GM03348 (cell line): ENCODE measurements at places on chromosomes 3 and 15.

- DNase-seq: no peak
Measured at GRCh38 chr15:85741021-85741421, 53.7 kb downstream of the KLHL25 start.

- DNase-seq: peak; percentile 57
Measured at GRCh38 chr15:67175643-67176071, 78.8 kb downstream of the AAGAB start.

- peak; percentile 20 for DNase-seq
Measured at GRCh38 chr3:36372534-36372935, 7.8 kb upstream of the STAC start.

DNA sequence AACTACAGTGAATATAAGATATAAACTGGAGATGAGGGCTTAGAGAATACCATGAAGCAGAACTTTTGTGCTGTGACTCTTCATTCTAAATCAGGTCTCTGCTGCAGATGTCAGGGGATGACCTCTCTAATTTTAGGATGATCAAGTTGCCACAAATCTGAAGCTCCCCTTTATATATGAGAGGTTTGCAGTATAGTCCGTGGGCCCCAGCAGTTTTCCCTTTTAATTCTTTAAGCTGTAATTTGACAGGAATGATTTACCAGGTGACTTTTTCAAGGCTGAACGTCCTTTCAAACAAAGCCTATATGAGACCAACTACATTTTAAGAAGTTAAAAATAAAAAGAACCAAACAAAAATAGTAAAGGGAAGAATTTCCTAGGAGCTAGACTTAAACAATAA, 4.9 kb upstream of the PLOD2 start:
- DNase-seq: no peak

GRCh38 chr15:99257107-99257750, 5.9 kb downstream of the LRRC28 start:
- no peak for DNase-seq

DNA sequence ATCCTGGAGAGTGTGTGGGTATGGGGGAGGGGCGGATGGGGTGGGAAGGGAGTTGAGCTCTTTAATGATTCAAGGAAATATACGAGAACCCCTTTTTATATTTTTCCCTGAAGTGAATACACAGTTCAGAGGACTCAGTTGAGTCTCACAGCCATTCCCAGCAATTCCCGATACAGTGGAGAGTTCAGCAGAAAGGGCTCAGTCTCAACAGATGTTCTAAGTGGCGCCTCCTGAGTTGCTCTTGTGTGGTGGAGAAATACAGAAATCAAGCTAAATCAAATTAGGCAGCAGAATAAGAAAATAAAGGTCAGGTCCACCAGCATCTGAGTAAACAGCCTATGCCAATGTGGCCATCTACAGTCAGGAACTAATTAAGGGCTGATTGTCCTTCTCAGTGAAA, 372.1 kb downstream of the NR2F2 start:
- DNase-seq: no peak

DNA sequence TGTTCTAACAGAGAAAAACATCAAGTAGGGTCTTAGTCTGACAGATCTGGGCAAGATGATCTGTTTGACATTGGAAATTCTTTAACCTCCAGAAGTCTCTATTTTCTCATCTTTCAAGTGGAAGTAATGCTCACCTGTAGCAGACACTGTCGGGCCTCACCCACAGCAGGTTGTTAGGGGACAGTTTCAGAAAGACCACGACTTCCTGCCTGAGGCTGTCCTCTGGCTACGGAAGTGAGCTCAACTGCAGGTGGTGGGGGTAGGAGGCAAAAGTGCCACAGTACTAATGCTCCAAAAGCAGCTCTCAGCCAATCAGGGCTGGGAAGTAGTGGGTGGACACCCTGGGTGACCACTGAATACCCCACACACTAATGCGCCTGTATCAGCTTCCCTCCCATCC, 111.4 kb upstream of the TOPAZ1 start:
- no peak for DNase-seq

GRCh38 chr3:177401375-177401774, 204.1 kb upstream of the TBL1XR1 start:
- DNase-seq: no peak

DNA sequence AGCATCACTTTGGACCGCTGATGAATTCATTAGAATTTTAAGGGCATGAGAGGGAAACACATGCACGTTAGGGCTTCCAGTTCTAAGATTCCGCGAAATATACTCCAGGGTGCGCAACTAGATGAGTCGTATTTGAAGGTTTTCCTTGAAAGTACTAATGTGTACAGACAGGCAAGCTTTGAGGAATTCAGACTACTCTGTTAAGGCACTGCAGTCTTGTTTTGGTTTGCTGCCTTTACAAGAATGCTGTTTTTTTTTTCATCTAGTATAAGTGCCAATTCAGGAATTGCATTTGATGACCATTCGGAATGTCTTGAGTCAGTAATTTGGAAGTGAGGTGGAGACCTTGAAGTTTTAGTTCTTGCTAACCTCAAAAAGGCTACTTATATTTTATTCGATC, 19.1 kb downstream of the TRNT1 start:
- DNase-seq: no peak

- DNase-seq: no peak
Measured at GRCh38 chr3:25465266-25465860, 37.3 kb downstream of the RARB start.

DNA sequence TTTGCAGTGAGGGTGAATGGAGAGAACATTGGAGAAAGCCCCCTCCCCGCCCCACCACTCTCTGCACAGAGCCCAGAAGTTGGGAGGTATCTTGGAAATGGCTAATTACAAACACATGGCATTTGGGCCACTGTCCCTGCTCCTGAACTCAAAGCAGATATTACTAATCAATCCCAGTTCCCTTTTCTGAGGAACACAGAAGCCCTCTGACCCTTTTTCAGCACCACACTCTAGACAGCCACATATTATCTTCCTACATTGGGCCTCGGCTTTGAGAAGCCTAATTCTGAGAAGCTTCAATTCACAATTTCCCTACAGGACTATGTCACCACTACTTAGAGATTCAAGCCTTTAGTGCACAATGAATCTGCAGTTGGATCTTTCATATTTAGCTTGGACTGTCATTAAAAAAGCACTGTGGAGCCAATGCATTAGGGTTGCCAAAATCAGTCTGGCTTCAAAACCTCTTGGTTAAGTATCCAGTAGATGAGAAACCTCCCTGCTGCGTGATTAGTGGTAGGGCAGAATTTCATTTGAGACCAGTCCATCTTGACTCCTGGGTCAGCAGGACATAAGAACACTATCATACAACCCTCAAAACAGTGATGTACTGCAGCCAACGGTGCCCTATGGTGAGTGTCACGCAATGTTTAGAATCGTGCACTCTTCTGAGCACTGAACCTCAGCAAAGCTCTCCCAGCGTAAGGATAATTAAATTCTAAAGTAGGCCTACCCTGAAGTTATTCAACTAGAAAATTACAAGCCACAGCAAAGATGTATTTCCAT, 26.1 kb downstream of the MGLL start:
- no peak for DNase-seq

- DNase-seq: no peak
Measured at GRCh38 chr15:88636050-88636449, 2.8 kb upstream of the ISG20 start.

DNA sequence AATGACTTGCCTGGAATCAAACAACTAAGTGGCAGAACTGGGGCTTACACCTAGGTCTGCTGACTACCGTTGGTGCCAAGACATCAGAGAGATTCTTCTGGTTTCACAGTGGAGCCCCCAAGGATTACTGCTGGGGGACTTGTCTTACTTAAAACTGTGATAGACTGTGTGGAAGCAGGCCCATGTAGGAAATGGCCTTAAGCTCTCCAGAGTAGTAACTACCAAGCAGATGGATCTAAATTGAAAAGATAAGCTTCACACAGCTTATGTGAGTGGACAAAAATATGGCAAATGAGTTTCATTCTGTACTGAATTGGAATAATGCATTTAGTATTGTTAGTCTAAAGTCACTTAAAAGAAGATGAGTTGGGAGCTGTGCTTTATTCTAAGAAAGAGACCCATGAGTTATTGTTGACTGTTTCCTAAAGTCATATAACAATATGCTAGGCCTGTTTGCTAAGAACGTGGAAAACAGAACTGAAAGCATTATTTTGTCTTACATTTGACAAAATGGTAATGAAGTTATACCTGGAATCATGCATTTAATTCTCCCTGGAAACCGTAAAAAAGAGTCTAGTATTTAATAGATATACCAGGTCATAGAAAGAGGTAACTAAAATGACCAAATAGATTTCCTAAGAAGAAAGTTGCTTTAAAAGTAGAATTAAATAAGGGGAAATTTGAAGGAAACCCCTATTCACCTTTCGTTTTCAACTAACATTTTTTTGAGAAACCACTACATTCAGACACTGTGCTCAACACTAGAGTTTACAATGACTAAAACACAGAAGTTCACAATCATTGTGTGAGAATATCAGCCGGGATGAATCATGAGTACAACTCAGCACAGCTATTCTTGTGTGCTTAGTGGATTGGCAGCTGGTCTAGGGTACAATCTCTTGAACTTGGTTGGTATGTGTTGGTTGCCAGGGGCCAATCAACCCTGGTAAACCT, 13.0 kb upstream of the MAPK6 start:
- peak; percentile 31 for DNase-seq

GRCh38 chr15:56927816-56928215, 9.4 kb downstream of the TCF12 start:
- DNase-seq: no peak
